Muscle of leg (tissue), 16 donors: ENCODE measurements at places on chromosomes 6 and 20. TPM values are rescaled to one million over a fixed set of nuclear protein-coding genes. Genes with fewer than 3 reads are reported as not detected.

GRCh38 chr6:3731700-3732099, 19.8 kb downstream of the PXDC1 start:
- no peaks in the 10 kb centered on the region for H3K27me3 ChIP-seq
- H3K27ac ChIP-seq = no peak overlapping the region
- H3K36me3 ChIP-seq = peaks cover 70% of the 10 kb centered on the region
- DNase-seq = no peak
- peaks cover 4% of the 10 kb centered on the region for H3K4me1 ChIP-seq

- no peaks in the 10 kb centered on the region for H3K27me3 ChIP-seq
- no peak overlapping the region for H3K27ac ChIP-seq
- H3K4me3 ChIP-seq = no peak overlapping the region
- no peaks in the 10 kb centered on the region for H3K36me3 ChIP-seq
- DNase-seq = peak; percentile 65
These were observed 261.4 kb upstream of the IRAK1BP1 start for GRCh38 chr6:78605909-78606446.

The OLIG3 gene
- total RNA-seq = not detected

DNA sequence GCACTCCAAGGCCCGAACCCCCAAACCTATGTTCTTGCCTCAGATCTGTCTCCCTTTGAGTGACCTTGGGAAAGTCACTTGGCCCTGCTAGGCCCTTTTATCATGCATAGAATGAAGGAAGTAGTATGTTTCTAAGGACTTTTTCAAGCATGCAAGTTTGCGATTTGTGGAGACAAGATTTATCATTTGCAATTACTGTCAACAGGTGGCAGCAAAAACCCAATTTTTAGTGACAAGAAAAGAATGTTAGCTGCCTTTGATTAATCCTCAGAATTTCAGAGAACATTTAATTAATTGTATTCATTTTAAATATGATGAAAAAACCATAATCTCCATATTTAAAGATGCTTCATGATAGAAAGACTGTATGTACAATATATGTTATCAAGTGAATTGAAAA, 28.3 kb upstream of the PREP start:
- no peaks in the 10 kb centered on the region for H3K36me3 ChIP-seq
- H3K27me3 ChIP-seq = no peaks in the 10 kb centered on the region
- no peaks in the 10 kb centered on the region for H3K4me1 ChIP-seq
- peak; percentile 58 for DNase-seq

DNA sequence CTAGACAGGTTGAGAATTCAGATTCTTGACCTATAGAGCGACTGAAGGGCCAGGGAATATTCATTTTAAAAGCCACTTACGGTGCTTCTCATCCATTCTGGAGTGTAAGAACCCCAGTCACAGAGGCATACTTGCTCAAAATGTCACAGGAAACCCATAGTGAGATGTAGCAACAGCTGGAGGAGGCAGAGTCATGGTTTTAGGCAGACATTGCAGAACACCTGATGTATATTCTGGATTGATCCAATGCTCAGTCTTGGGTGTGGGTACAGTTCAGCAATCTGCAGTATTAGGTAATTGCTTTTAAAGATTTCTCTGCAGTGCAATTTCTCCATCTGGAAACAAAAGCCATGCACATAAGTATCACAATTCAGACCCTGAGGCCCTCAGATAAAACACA, 137.4 kb upstream of the SLC22A23 start:
- no peaks in the 10 kb centered on the region for H3K4me1 ChIP-seq
- no peaks in the 10 kb centered on the region for H3K27me3 ChIP-seq
- no peak for DNase-seq
- no peak overlapping the region for H3K27ac ChIP-seq

DNA sequence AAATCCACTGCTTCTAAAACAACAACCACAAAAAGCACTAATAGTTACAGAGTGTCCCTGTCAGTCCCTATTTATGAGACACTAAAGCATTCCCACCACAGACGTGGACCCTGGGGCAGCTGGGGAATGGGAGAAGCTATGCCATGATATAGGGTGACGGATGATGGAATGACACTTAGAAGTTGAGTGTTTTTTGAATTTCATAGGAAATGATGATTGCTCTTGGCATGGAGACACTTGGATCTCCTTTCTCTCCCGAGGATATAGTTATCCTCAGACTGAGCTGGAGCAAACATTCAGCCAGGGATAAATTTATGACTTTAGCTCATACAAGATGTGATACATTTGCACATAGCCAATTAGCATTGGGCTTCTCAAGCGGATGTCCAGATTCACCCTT, 151.2 kb downstream of the EDN3 start:
- H3K36me3 ChIP-seq = no peaks in the 10 kb centered on the region
- no peak overlapping the region for H3K4me3 ChIP-seq
- H3K27me3 ChIP-seq = peaks cover 5% of the 10 kb centered on the region
- peak; percentile 92 for DNase-seq

The PNLDC1 gene
- total RNA-seq = 0.22 TPM

The PDE10A gene
- 9.0 TPM for total RNA-seq

GRCh38 chr6:43128926-43129325, 42.1 kb upstream of the SRF start:
- no peak overlapping the region for H3K27ac ChIP-seq
- H3K4me1 ChIP-seq = peaks cover 37% of the 10 kb centered on the region
- H3K4me3 ChIP-seq = no peak overlapping the region
- H3K36me3 ChIP-seq = peaks cover 19% of the 10 kb centered on the region
- DNase-seq = no peak
- no peaks in the 10 kb centered on the region for H3K27me3 ChIP-seq

GRCh38 chr6:134642279-134642678, 307.6 kb downstream of the ALDH8A1 start:
- H3K4me3 ChIP-seq = no peak overlapping the region
- H3K36me3 ChIP-seq = no peaks in the 10 kb centered on the region
- H3K27me3 ChIP-seq = no peaks in the 10 kb centered on the region
- no peak overlapping the region for H3K27ac ChIP-seq

The CD24 gene
- total RNA-seq = 19.0 TPM

GRCh38 chr6:130778946-130779657, 48.1 kb upstream of the SMLR1 start:
- no peaks in the 10 kb centered on the region for H3K4me1 ChIP-seq
- peak overlapping the region; percentile 58 for H3K27ac ChIP-seq
- peak; percentile 93 for DNase-seq
- no peaks in the 10 kb centered on the region for H3K36me3 ChIP-seq
- no peak overlapping the region for H3K4me3 ChIP-seq

DNA sequence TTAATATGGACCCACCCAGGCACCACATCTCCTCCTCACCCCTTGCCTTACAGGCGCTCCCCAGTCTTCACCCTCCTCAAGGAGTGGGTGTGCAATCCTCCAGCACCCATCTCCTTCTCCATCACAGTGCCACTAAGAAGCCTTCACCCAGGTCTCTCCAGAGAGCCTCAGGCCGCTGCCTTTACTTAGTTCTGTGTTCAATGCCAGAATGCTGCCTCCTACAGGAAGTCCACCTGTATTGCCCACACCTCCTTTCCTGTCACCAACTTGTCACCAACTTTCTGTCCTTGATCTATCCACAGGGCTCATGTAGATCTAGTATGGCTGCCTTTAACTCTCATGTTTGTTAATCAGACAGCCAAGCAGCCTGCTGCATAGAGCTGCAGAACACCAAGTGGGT, 586 bp upstream of the LST1 start:
- DNase-seq = no peak
- H3K4me3 ChIP-seq = no peak overlapping the region
- no peaks in the 10 kb centered on the region for H3K36me3 ChIP-seq
- peaks cover 27% of the 10 kb centered on the region for H3K4me1 ChIP-seq

- no peaks in the 10 kb centered on the region for H3K4me1 ChIP-seq
- H3K36me3 ChIP-seq = no peaks in the 10 kb centered on the region
- DNase-seq = peak; percentile 1
- H3K27me3 ChIP-seq = no peaks in the 10 kb centered on the region
These were observed 71.4 kb downstream of the ALDH5A1 start for GRCh38 chr6:24566020-24566767.

The PLA2G7 gene
- total RNA-seq = 1.2 TPM

The SPEF1 gene
- 0.09 TPM for total RNA-seq

GRCh38 chr20:54590856-54591255, 115.5 kb downstream of the DOK5 start:
- H3K27ac ChIP-seq = no peak overlapping the region
- no peaks in the 10 kb centered on the region for H3K36me3 ChIP-seq
- no peaks in the 10 kb centered on the region for H3K4me1 ChIP-seq
- DNase-seq = no peak

DNA sequence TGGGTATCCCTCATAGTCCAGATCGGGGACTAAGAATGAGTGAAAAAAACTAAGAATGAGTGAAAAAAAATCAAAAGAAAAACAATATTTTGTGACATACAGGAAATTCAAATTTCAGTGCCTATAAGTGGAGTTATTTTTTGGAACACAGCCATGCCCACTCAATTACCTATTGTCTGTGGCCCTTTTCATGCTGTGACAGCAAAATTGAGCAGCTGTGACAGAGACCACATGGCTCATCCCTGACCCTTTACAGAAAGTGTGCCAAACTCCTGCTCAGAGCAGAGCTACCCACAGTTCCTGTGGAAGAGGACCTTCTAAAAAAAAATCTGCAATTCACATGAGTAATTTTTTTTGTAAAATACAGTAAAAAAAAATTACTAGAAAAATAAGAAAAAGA, 1.4 kb downstream of the NCR2 start:
- H3K4me1 ChIP-seq = no peaks in the 10 kb centered on the region
- DNase-seq = peak; percentile 34
- H3K27ac ChIP-seq = no peak overlapping the region
- no peak overlapping the region for H3K4me3 ChIP-seq
- no peaks in the 10 kb centered on the region for H3K36me3 ChIP-seq

DNA sequence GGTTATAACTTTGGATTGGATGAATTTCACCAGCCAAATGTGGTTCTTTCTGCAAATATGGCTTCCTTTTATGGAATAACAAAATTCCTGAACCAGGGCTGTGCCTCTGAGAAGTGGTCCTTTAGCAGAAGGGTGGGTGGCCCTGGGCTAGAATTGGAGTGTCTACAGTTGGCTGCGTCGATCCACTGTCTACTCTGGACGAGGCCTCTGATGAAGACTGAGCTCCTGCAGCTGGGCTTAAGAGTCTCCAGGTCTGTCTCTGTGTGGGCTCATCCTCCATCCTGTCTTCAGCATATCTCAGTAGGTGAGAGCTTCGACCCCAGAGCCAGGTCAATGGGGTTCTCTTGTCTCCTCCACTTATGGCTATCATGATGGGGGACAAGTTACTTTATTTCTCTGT, 166.3 kb upstream of the PMEPA1 start:
- no peak for DNase-seq
- no peak overlapping the region for H3K27ac ChIP-seq
- H3K36me3 ChIP-seq = no peaks in the 10 kb centered on the region
- peaks cover 26% of the 10 kb centered on the region for H3K4me1 ChIP-seq
- H3K27me3 ChIP-seq = peaks cover 2% of the 10 kb centered on the region

The LGSN gene
- not detected for total RNA-seq

DNA sequence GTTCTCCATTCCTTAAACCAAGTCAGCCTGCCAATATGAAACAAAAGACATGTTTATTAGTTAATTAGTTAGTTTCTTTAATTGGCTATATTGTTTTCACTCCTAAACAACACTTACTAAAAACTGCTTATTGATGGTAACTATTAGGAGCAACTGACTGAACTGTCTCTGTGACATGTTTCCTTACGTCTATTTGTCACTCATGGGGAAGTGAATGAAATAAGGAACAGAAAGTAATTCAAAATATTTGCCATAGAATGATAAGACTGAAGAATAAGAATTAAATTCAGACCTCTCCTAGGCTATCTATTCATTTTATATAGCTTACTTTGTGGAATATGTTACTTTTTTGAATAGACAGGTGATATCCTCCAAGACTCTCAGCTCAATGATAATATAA, 217.2 kb downstream of the LAMA2 start:
- no peak overlapping the region for H3K27ac ChIP-seq
- no peak overlapping the region for H3K4me3 ChIP-seq
- peaks cover 7% of the 10 kb centered on the region for H3K4me1 ChIP-seq
- DNase-seq = no peak
- H3K36me3 ChIP-seq = no peaks in the 10 kb centered on the region

GRCh38 chr6:83258517-83258916, 65.4 kb downstream of the RWDD2A start:
- H3K27me3 ChIP-seq = no peaks in the 10 kb centered on the region
- no peak overlapping the region for H3K27ac ChIP-seq
- DNase-seq = no peak

The HAO1 gene
- total RNA-seq = not detected

The NFYA gene
- total RNA-seq = 14.4 TPM

The SNAP91 gene
- 2.3 TPM for total RNA-seq

DNA sequence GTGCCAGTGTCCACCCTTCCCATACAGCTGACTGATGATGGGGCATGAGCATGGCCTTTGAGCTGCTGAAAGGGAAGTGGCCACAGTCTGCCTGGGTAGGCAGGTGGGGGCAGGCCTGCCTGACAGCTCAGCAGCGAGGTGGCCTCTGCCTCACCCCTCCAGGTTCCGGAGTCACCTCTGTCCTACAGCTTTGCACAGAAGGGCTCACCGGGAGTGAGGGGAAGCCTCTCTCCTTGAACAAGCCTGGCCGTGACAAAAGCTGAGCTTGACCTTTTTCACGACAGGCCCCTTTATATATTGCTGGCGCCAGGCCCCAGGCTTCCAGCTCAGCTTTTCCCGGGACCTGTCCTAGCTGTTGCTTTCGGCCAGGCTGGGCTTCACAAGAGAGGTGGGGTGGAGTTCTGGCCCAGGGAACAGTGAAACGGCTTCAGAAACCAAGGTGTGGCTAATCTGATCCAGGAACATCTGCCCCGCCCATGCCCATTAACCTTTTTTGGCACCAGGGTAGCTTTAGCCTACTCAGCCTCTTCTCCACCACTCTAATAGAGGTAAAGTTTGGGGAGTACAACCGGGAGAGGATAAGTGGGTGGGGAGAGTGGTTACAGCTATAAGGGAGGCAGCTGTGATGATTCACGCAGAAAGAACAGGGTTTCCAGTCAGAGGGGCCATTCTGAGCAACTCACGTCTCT, 42.9 kb downstream of the C6orf132 start:
- peaks cover 4% of the 10 kb centered on the region for H3K27me3 ChIP-seq
- H3K27ac ChIP-seq = no peak overlapping the region
- no peak for DNase-seq
- H3K4me3 ChIP-seq = no peak overlapping the region
- peaks cover 6% of the 10 kb centered on the region for H3K4me1 ChIP-seq
- H3K36me3 ChIP-seq = no peaks in the 10 kb centered on the region

DNA sequence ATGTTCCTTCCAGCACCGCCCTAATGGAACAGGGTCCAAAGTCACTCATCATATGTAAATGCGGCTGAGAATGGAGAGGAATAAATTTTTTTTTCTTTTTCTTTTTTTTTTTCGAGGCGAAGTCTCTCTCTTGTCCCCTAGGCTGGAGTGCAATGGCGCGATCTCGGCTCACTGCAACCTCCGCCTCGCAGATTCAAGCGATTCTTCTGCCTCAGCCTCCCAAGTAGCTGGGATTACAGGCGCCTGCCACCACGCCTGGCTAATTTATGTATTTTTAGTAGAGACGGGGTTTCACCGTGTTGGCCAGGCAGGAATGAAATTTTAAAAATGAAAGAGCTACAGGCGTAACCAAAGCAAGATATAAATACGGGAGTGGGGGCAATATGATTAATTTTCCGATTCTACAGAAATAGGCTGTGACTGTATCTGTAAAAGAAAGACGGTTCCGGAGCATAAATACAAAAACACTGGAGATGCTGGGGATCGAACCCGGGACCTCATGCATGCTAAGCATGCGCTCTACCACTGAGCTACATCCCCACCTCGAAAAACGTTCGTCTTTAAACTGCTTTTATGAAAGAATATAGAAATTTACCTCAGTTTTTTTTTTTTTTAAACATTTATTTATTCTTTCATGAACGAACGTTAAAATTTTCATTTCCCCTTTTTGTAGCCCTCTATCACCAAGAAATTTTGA, 132.2 kb downstream of the GPX5 start:
- no peaks in the 10 kb centered on the region for H3K36me3 ChIP-seq
- H3K27me3 ChIP-seq = peaks cover 13% of the 10 kb centered on the region
- peaks cover 10% of the 10 kb centered on the region for H3K4me1 ChIP-seq
- peak overlapping the region; percentile 38 for H3K27ac ChIP-seq
- H3K4me3 ChIP-seq = peak overlapping the region; percentile 38
